ENCODE measurements at places on chromosomes 1 and 21.

DNA sequence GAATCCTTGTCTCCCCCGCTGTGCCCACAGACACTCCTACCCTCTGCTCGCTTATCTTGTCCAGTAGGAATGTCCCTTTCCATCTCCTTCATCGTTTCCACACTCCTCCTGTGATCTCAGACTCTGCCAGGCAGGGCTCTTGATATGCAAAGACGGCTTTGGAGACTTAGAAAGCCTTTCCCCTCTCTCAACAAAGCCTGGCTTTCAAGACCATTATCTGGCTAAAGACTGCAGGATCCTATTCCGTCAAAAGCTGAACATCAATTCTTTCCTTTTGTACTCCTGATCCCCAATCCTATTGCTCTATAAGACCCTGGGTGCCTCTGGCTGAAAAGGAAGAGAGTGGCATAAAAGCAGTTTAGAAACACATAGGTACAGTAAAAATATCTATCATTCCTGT, 63.9 kb downstream of the SDC3 start:
- no peak for DNase-seq

- no peak for DNase-seq
Observed at GRCh38 chr21:32411350-32412161, 950 bp upstream of the EVA1C start.

DNA sequence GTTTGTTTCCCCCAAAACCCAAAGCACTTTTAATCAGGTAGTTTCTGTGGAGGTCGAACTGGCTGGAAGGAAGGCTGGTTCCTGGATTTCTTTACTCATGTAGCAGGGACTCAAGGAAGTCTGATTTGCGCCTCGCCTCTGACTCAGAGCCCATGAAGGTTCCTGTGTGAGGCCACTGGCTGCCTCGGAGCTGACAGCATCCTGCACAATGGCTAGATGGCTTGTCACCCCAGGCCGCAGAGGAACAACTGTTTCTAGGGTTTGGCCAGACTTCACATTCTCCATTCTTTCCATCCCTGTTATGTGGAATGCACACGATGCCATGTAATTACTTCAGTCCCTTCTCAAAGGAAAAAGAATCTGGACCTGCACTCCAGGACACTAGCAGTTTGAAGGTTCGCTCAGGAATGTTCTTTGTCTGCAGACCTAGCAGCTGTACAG, 39.1 kb upstream of the PRSS38 start:
- no peak for DNase-seq

DNA sequence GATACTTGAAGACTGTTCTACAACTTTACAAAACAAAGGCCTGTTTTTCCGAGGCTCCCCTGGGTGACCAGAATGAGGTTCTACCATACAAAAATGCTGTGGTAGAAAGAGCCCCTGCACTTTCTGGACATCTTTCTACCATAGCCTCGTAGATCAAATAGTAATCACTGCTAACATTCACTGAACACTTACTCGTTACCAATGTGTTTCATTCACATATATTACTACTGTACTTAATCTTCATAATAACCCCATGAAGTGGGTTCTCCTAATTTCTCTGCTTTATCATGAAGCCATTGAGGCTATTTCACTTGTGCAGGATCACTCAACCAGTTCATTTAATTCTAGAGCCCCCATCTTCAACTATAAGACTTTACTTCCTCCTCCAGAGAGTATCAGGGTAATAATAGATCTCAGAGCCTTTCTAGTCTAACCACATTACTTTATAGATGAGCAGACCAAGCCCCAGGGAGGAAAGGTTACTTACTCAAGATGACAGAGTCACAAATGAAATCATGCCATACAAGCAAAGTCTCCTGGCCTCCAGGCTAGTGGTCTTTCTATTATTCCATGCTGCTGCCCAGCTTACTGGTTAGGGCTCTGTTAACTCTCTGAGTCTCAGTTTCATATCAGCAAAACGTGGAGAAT, 46.7 kb upstream of the OSBPL9 start:
- DNase-seq: peak; percentile 10

DNA sequence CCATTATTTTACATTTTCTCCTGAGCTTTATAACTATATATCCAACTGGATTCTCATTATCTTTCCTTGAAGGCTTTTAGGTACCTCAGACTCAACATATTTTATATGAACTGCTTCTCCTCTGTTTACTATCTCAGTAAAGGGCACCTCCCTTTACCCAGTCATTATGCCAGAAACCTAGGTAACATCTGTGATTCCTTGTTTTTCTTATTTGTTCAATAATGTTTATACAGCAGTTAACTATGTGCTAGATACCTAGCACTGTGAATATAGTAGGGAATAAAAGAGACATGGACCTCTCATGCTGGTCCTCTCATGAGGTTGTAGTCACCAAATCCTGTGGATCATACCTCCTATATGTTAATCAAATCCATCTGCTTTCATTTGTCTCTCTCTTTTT, 25.6 kb downstream of the PPP1R12B start:
- no peak for DNase-seq

DNA sequence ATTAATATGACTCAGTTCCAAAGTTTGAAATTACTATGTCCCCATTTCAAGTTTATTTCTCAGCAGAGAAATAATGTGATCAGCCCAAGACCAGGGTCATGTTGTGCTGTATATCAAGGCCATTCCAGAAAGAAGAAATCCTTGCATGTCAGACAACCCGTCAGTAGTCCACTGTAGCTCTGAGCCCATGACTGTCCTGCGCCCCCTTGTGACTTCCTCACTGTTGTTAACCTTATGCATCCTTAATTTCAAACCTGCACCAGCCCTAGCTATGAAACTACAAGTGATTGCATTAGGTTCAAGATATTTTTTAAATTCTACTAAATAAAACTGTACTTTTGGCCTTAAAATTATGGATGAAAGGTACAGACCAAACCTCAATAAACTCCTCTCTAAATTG, 133.0 kb downstream of the LRRC7 start:
- peak; percentile 70 for DNase-seq

- DNase-seq: no peak
Observed at GRCh38 chr1:6384962-6385361, 8.6 kb downstream of the ACOT7 start.

- DNase-seq: no peak
Observed at GRCh38 chr1:197696372-197696771, 78.9 kb downstream of the DENND1B start.

- DNase-seq: no peak
Observed at GRCh38 chr21:39454949-39455668, 3.3 kb downstream of the SH3BGR start.

DNA sequence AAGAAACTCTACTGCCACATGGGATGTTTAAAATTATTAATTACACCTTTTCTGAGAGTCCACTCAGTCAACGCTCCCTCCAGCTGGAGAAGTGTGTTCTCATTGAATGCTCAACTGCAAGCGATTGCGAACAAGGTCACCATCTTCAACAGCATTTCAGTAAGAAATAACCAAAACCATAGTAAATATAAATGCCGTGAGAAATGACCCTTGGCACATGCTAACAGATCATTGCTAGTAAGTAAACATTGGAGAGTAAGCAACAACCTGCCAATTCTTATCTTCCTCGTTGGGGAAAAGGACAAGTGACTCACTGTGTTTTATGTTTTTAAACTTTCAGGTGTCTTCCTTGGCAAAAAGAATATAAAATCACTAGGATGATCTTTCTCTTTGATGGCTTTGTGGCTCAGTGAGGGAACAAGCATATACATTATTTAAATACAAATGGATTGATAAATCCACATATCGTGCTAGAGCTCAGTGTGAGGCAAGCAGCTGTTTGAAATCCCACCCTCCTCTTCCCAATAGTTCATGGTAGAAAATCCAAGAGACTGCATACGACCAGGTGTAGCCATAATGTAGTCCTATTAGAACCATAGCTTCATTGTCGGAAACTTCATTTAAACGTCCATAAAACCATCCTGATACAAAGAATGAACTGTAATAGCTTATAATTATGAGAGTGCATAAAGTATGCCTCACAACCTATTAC, 214.6 kb downstream of the GRIK1 start:
- peak; percentile 27 for DNase-seq

DNA sequence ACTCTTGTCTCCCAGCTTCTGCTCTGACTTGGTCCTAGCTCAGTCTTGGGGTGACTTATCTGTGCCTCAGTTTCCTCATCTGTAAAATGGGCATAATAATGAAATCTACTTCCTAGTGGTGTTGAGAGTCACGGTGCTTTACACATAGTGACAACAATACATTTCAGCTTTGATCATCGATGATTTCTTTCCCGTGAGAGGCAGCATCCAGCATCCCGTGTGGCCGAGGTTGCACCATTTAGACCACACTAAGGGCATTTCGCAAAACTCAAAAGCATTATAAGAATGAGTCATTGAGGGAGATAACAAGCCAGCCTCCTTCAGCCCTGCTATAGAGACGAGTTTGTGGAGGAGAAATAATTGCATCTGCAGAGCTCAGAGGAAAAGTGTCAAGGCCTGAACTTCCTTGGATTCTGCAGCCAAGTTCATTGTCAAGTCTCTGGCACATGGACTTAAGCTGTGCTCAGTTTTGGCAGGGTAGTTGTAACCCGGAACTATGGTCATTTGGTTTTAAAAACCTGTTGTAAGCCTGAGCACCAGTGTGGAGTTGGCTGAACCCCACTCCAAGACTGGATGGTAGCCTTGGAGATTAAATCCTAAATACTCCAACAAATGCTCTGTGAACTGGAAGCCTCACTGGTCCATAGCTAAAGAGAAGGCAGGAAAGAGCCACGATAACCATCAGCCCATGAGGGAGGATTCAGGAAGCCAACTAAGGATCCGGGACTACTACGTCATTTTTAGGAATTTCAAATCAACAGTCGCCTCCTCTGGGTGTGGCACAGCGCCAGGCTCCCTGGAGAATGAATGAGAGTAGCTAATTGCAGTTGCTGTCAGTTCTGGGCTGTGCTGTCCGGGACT, 64.2 kb downstream of the TCP10L start:
- DNase-seq: no peak

DNA sequence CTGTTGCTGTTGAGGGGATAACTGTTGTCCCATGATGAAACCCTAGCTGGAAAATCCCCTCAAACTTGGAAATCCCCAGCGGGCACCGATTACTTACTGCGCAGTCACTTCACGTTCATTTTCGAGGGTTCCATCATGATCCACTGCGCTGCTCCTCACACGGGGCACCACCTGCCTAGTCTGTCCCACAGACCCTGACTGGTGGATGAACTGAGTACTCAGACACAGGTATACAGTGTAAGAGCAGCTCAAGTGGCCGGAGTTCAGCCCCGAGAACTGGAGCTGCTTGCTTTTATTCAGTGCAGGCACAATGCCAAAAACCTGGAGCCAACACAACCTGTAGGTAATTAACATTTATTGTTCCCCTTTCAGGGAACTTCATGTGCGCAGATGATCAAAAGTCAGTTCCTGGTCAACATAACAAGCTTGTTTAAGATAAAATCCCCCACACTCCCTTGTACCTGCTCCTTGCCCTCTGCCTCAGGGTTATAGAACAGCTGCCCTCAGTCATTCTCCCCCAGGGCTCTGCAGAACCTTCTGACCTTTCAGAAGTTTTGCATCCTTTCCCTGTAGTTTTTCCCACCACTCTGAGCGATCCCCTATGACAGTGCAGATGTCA, 46.5 kb upstream of the PRELP start:
- DNase-seq: no peak

DNA sequence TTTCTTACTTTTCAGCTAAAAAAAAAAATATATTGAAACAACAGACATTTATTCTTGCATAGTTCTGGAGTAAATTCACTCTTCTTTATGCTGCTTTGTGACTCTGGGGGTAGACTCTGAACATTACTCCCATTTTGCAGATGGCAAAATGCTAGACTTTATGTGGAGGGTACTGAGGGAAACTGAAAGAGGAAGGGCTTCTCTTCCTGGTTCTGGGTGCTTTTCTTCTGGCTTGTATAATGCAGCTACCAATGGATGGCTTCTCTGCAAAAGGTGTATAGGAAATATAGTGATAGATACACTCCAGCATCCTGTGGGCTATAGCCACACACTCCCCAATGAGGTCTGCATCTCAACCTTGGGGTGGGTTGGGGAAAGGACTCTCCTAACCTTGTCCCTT, 19.7 kb upstream of the ZBTB40 start:
- no peak for DNase-seq

DNA sequence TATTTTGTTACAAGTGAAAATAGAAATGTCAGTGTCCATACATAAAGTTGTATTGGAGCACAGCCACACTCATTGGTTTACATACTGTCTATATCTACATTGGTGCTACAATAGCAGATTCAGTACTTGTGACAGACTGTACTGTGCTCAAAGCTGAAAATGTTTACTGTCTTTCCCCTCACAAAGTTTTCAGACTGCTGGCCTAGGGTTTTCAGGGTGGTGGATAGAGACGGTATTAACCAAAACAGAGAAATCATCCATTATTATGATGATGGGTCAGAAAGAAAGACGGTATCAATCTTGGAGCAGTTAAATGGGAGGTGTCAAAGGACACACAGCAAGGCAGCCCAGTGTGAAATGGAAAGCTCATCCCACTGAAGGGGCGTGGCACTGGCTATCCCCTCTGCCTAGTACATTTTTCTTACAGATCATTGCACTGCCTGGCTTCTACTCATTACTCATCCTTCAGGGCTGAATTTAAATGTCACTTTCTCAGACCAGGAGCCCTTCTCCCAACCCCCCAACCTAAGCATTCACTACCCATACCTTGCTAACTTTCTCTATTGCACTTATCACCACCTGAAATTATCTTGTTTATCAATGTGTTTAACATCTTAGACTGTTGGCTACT, 10.2 kb downstream of the JAK1 start:
- DNase-seq: peak; percentile 30

GRCh38 chr1:30134466-30135217, 588.7 kb downstream of the MATN1 start:
- no peak for DNase-seq

DNA sequence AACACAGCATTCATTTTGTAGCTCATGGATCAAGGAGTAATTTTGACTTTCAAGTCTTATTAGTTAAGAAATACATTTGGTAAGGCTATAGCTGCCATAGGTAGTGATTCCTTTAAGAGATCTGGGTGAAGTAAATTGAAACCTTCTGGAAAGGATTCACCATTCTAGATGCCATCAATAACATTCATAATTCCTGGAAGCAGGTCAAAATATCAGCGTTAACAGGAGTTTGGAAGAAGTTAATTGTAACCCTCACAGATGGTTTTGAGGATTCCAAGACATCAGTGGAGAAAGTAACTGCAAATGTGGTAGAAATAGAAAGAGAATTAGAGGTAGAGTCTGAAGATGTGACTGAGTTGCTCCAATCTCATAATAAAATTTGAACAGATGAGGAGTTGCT, 216.6 kb downstream of the GREM2 start:
- no peak for DNase-seq

GRCh38 chr1:59007820-59008598, 224.2 kb upstream of the JUN start:
- no peak for DNase-seq

- no peak for DNase-seq
Observed at GRCh38 chr1:170204121-170204520, 58.4 kb downstream of the NTMT2 start.

GRCh38 chr1:183787704-183788103, 17.2 kb upstream of the RGL1 start:
- DNase-seq: no peak

All from OCI-M1 (cell line).